NCI-H1417 treated with DMSO at 0.1 percent for 48 hours (cell line): ENCODE measurements at places on chromosomes 11 and 22.

- DNase-seq, result no peak
These were observed 36.3 kb upstream of the POLA2 start for GRCh38 chr11:65225279-65226102.

- DNase-seq, result no peak
These were observed 9.5 kb upstream of the PKNOX2 start for GRCh38 chr11:125155100-125155444.

DNA sequence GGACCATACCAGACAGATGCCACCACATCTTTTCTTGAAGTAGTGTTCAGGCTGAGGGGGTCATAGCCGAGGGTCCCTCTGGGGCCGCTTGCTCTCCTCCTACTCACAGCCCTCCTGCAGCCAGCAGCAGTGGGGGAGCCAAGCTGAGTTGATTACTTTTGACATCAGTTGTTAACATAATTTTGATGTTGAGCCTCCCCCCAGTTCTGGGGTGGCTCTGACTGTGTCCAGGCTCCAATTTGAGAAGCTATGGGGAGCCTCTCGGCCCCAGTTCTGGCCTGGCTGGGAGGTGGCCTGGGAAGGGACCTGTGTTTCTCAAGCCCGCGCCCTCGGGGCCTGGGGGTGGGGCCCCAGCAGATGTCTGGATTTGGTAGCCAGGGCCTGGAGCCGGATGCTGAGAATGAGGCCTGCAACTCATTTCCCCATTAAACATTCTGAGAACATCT lies 47.9 kb downstream of the KCNQ1OT1 start:
- DNase-seq, result no peak

GRCh38 chr11:114295676-114296604 lies at the start of gene NNMT:
Gene NNMT (plus strand): TSS chr11:114296399. CDS start chr11:114296557, 158 bp downstream.
- DNase-seq, result no peak

DNA sequence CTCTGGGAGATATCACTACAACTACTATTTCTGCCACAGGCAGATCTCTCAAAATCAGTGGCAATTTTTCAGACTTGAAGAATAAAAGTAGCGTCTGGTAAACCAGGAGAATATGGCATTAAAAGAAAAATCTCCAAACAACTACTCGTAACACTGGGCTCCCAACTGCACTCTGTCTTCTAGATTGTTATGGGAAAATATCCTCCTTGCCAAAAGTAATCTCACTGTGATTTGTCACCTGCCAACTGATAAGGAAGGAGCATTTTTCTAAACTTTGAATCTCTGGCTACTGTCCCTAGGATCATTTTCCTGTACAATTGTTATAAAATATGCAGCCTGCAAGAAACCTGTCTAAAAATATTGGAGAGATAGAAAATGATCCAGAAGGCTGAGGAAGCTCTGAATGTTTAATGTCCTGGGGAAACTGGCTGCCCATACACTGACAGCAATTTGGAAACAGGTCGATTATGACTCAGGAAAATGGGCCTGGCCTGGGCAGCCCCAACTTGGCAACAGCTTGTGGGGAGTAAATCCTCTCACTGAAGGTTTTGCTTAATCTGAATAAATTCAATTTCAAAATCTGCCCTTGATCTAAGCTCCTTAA lies 90.5 kb upstream of the DBX1 start:
- no peak for DNase-seq

- no peak for DNase-seq
These were observed 11.9 kb downstream of the HIRA start for GRCh38 chr22:19419464-19420178.

GRCh38 chr22:17974703-17975372 lies 49.5 kb downstream of the MICAL3 start:
- DNase-seq, result no peak
